Stimulated activated CD4-positive, alpha-beta T cell treated with anti-CD3 and anti-CD28 coated beads, Interleukin-15, amount 100 ng/mL, for 1 hour (primary cell): ENCODE measurements at places on chromosomes 1 and 21.

- no peak for DNase-seq
These were observed 48.9 kb upstream of the GORAB start for GRCh38 chr1:170483051-170483450.

DNA sequence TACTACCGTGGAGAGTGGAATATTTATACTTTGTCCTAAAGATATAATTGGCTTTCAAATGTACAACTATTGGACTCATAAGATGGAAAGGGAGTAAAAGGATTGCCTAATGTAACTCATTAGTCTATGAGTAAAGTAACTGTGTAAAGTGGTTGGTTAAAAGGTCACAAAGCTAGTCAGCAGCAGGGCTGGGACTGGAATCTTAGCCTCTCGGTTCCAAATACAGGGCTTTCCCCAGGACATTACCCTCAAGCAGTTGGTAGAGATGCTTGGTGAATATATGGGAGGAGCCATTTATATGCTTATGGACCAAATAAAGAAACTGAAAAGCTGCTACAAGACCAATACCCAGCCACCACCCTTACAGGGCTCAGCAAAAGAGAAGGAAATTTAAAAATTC, 283.7 kb downstream of the HLX start:
- no peak for DNase-seq

- no peak for DNase-seq
These were observed 24.6 kb downstream of the KCNC4 start for GRCh38 chr1:110234691-110235090.

GRCh38 chr1:10494418-10494753, 19.6 kb downstream of the PEX14 start:
- no peak for DNase-seq

- DNase-seq, result no peak
These were observed 104.8 kb downstream of the RGS2 start for GRCh38 chr1:192913683-192914082.

- peak; percentile 94 for DNase-seq
These were observed at the start of gene PPP1R15B for GRCh38 chr1:204411451-204412204. TSS of gene PPP1R15B (minus strand) at chr1:204411817. CDS start at chr1:204411411, 406 bp downstream.

DNA sequence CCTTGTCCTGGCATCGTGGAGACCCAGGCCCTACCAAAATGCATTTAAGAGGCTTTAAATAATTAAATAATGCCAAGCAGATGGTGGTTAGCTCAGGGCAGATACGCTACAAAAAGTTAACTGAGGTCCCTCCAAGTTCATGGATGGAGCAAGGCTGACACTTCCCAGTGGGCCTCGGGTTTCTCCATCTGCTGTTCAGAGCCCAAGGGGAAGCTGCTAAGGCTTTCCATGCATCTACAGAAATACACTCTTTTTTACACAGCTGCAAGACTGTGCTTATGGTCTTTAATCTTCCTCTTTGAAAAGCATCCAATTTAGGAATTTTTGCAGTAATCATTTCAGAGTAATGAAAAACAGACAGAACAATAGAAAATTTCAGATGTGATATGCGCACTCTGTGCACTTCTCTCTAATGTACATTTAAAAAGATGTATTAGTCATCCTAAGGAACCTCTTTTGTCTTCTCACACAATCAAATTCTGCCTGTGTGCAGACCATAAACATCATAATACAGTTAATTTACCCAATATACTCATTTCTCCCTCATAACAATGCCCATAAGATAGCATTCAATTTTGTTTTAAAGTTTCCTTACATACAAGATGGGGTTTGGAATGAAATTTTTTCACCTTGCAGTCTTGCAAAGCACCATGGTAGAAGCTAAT, 173.2 kb upstream of the ATP1B1 start:
- DNase-seq, result no peak

DNA sequence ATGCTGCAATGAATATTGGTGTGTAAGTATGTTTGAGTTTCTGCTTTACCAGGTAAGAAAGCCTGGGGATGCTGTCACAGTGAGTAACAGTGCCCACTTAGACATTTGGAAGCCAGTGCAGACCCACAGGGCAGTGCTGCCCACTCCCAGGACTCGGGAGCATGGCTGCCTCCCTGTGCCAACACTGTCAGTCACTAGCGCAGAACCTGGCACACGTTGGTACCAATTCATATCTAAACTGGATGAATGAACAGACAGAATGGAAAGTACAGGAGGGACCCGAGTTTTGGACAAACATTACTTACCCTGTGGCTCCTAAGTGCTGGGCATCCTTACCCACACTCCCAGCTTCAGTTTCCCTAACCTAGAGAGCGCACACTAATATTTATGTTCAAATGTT, 1.6 kb upstream of the EVA1C start:
- DNase-seq, result no peak

DNA sequence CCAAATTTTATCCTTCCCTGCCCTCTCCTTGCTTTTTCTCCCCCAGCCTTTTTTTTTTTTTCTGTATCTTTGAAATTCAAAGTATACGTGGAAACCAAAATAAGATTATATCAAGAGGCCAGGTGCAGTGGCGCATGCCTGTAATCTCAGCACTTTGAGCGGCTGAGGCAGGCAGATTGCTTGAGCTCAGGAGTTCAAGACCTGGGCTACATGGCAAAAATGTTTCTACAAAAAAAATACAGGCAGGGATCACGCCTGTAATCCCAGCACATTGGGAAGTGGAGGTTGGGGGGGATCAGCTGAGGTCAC, 6.6 kb upstream of the PRCC start:
- no peak for DNase-seq

- no peak for DNase-seq
These were observed 58.7 kb upstream of the ACTRT2 start for GRCh38 chr1:2962541-2962940.
